ENCODE measurements at places on chromosomes 4 and X.

DNA sequence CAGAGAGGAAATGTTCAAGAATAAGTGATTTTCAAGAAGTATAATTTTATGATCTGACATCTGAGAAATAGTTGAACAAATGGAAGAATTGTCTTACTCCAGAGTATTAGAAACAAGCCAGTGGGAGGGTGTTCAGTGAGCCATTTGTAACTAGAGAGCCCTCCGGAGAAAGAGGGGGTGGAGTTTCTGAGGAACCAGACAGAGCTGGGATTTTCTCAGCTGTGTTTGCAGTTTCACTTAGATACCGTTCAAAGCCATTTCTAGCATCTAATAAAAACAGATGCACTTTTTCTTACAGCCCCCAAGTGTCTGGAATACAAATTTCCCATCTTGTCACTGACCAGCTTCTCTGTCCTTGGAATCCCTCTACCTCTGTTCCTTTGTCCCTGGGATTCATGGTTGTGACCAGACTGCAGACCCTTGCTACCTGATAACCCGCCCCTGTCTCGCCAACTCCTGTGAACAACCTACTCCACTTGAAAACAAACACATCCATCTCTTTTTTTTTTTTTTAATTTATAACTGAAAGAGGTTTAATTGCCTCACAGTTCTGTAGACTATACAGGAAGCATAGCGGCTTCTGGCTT is 132.8 kb upstream of the KLF3 start:
- DNase-seq, result no peak

- no peak for DNase-seq
These were observed 16.1 kb downstream of the NKX3-2 start for GRCh38 chr4:13527981-13528820.

GRCh38 chr4:125833-126232 is 1.5 kb downstream of the ZNF718 start:
- no peak for DNase-seq

- no peak for DNase-seq
These were observed 283.3 kb downstream of the IL15 start for GRCh38 chr4:141919649-141920048.

GRCh38 chrX:10104958-10105658 is 51.7 kb upstream of the CLCN4 start:
- DNase-seq, result no peak

- no peak for DNase-seq
These were observed at the start of gene TLR7 for GRCh38 chrX:12866451-12867377. TLR7 (plus strand) TSS chrX:12867072; CDS start chrX:12867579, 507 bp downstream.

DNA sequence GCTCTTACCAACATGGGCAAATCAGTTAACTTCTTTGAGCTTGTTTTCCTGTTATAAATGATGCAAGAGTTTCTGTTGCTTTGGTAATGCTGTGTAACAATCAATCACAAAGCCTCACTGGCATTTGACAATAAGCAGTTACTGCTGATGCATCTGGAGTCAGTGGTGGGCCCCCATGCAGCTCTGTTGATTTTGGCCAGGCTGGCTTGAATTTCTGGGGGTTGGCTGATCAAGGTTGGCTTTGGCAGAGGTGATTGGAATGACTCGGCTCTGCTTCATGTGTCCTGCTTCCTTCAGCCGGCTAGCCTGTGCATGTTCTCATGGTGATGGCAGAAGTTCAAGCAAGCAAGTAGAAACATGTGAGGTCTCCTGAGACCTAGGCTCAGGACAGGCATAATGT is 90.4 kb downstream of the PHEX start:
- DNase-seq, result no peak

DNA sequence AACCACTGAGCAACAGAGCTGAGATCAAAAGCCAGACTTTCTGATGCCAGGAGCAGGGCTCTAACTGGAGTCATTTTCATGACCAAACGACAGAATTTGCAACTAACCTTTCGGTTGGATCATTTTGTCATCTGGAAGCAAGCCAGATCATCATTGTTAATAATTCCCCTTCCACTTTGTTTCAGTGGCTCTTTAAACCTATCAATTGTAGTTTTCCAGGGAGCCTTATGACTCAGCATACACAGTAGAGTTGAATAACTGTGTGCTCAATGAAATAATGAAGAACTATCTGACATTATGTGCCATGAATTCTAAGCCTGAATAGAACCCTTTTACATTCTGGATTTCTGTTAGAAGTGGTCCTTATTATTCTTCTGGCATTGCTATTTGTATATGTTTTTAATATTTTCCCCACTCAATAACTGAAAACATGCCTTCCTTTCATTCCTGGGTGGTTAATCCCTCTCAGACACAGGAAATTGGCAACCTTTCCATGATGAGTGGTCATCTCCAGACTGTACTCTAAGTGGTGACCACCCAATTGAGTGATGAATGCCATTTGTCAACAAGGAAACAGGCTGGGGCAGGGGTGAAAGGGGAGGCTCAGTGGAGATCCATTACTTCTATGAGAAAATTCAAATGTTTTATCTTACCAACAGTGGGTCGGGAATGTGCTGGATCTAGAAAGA is 431.8 kb downstream of the BCOR start:
- no peak for DNase-seq

DNA sequence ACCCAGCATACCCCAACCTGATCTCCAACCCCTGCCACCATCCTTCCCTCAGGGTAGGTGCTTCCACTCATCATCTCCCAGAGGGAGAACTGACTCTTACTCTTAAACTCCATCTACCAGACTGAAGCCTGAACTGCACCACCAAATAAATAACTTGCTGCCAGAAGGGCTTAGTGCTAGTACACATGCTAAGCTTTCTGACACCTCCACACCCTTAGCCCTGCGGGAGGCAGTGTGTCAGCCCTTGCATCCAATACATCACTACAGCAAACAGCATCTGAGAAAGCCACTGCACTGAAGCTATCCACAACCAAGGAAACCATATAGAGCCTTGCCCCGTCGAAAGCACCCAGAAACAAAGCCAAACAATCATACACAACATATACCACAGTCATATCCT is 68.6 kb upstream of the MCF2 start:
- DNase-seq, result no peak

- DNase-seq, result no peak
These were observed 21.1 kb upstream of the FRYL start for GRCh38 chr4:48801016-48801715.

DNA sequence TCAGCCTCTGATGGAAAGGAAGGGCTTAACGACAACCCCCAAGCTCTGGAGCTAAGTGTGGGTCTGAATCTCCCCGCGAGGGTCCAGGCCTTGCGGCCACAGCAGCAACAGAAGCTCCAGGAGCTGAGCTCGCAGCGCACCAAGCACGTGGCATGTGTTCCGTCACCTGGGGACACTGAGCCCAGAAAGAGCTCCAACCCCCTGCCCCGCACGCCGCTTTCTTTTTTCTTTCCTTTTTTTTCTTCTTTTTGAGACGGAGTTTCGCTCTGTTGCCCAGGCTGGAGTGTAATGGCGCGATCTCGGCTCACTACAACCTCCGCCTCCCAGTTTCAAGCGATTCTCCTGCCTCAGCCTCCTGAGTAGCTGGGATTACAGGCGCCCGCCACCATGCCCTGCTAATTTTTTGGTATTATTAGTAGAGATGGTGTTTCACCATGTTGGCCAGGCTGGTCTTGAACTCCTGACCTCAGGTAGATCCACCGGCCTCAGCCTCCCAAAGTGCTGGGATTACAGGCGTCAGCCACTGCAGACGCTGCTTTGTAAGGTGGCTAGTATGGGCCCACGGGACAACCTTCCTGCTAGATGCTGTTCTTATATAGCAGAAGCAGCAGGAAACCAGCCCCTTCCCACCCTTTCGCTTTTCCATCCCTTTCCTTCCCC is 685 bp upstream of the TNIP2 start:
- DNase-seq, result no peak

DNA sequence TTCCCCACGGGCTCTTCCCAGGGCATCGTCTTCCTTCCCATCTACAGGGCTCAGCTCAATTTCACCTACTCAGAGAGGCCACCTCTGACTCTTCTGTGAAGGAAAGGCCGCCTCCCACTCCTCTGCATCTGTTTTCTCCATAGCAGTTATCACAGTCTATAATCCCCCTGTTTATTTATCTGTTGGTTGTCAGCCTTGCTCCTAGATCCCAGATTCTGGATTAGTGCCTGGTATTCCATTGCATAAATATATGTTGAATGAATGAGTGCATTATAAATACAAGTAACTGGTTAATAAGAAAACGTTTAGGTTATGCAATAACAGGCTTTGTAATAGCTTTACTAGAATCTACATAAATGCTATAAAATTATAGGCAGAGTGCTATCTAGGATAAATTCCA is 52.9 kb downstream of the NSG1 start:
- no peak for DNase-seq

GRCh38 chr4:81038636-81039350 is 8.3 kb downstream of the BMP3 start:
- DNase-seq, result no peak

DNA sequence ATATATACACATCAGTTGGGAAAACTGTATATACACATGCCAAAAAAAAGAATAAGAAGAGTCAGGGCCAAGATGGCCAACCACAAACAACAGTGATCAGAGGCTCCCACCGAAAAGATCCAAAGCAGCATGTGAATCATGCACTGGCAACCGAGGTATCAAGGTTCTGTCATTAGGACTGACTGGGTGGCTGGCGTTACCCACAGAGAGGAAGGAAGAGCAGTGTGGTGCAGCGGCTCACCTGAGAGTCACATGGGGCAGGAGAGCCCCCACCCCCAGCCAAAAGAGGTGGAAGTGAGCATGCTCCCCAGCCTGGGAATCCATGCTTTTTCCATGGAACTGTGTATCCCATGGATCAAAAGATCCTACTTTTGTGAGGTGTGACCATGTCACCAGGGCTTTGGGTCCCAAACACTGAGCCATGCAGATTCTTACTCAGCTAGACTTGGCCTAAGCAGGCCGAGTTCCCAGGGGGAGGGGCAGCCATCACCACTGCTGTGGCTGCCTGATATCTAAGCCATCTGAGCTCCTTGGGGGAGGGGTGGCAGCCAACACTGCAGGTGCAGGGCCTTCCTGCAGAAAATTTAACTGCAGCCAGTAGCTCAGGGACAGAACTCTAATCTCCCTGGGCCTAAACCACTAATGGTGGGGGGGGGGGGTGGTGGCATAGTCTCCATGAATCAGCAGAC is 52.8 kb downstream of the P2RY10 start:
- no peak for DNase-seq

- DNase-seq, result no peak
These were observed 10.3 kb upstream of the SMIM14 start for GRCh38 chr4:39648827-39649558.

DNA sequence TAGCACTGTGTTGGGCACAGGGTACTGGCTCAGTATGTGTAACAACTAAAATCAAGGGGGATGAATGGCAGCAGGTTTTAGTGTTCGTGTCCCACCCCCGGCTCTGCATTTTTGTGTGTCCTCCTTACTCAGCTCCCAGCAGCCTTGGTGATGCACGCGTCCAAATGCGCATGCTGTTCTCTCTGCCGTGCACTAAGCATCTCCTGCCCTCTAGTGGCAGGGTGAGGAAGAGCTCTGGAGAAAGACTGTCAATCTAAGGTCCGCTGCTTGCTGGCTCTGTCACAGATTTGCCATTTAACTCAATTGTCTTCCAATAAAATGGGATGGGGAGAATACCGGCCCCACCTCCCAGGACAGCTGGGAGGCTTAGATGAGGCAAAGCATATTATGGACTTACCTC is 61.4 kb downstream of the WFS1 start:
- no peak for DNase-seq

GRCh38 chr4:124703154-124703553 is 9.4 kb downstream of the ANKRD50 start:
- no peak for DNase-seq

GRCh38 chr4:183632689-183633088 is 26.3 kb downstream of the RWDD4 start:
- DNase-seq, result no peak

- DNase-seq, result no peak
These were observed 74.1 kb upstream of the STOX2 start for GRCh38 chr4:183831026-183831446.

DNA sequence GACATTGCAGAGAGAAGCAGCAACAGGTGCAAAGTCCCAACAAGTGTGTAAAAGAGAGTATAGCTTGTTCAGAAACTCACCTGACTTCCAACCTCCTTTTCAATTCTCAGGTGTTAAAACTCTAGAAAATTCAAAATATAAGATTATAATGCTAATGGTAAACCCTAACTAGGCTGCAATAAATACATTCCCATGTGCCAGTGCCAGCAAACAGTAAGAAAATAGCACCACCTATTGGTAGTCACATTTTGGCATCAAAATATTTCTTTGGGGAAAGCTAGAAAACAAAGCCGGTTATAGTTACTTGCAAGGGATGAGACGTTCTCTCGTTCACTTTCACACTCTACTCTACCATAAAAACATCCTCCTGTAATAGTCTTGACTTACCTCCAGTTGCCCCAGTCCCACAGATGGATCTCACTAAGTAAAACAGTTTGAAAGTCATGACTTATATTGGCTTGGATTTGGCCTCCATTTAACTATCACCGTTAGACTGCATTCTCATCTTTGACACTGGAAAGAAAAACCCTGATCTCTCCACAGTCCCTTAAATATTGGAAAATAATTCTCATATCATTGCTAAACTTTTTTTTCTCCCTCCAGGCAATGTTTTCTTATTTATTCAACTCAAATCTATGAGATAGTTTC is 9.6 kb downstream of the BMP3 start:
- DNase-seq, result no peak

DNA sequence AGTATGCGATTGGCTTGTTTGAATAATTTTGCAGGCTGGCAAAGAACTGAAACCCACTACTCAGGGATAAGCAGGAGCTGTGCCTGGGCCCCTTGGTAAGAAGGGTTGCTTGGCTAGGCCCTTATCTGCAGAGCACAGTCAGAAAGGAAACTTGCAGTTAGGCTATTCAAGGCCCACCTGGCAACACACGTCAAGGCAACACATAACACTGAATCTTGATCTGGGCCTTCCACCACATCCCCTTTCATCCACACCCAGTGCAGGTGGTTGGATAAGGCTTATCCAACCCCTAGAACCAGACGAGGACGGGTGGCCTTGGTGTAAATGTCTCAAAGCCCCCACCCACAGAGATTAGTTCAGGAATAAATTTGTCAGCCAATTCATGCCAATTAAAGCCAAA is 72.8 kb upstream of the NEIL3 start:
- no peak for DNase-seq

GRCh38 chrX:41870719-41871151 is 52.6 kb downstream of the CASK start:
- DNase-seq, result no peak

DNA sequence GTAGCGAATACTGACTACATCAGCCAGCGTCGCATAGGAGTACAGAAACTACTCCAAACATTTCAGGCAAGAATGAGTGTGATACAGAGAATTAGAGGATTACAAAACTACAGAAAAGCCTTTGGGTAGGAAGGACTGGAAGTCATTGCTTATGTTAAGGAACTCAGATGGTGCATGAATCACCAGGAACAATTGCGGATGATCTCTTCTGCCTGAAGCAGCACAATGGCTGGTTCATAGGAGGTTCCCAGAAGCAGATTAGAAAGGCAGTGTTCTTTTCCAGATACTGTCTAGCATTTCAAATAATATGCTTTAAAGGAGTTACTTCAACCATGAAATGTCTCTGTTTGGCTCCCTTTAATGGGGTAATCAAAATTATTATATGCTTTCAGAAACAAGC is 42.5 kb upstream of the MAP9 start:
- DNase-seq, result no peak
